Epithelial cell of esophagus (primary cell): ENCODE measurements at places on chromosomes 5 and 9.

- DNase-seq: no peak
These were observed 17.8 kb upstream of the GLIPR2 start for GRCh38 chr9:36118706-36119105.

GRCh38 chr9:77808751-77809081, 160.6 kb upstream of the GNA14 start:
- peak; percentile 38 for DNase-seq

DNA sequence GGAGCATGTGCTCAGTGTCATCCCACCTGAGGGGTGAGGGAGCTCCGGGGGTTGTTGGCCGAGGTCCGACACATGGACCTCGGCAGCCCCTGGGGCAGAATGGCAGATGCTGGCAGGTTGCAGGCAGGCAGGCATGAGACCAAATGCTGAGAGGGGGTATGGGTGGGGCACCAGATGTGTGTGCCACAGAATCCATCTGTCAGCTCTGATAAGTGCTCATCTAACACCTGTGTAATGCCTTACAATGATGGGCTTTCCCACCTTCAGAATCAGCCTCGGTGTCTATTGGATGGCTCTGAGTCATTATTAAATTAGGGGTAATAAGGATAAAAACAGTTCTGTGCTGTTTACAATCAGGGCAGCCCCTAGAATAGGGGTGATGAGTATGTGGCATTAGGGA, 73.1 kb upstream of the SAP30L start:
- DNase-seq: no peak

DNA sequence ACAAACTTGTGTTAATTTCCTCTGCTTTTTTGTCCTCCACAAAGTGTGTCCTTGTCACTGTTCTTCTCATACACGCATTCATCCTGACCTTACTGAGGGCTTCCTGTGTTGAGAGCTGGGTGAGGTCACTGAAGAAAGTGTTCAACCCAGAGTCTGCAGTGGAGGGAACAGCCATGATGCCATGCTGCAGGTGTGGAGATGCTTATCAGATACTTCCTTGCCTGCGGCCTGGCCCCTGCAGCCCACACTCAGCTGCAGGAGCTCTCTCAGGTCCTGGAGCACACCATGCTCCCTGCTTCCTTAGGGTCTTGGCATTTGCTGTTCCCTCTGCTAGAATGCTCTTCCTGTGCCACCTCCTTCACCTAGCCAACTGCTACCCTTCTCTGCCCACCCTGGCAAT, 108.1 kb upstream of the SPRY4 start:
- DNase-seq: no peak

GRCh38 chr9:97470076-97470475, 31.4 kb upstream of the TMOD1 start:
- peak; percentile 17 for DNase-seq

DNA sequence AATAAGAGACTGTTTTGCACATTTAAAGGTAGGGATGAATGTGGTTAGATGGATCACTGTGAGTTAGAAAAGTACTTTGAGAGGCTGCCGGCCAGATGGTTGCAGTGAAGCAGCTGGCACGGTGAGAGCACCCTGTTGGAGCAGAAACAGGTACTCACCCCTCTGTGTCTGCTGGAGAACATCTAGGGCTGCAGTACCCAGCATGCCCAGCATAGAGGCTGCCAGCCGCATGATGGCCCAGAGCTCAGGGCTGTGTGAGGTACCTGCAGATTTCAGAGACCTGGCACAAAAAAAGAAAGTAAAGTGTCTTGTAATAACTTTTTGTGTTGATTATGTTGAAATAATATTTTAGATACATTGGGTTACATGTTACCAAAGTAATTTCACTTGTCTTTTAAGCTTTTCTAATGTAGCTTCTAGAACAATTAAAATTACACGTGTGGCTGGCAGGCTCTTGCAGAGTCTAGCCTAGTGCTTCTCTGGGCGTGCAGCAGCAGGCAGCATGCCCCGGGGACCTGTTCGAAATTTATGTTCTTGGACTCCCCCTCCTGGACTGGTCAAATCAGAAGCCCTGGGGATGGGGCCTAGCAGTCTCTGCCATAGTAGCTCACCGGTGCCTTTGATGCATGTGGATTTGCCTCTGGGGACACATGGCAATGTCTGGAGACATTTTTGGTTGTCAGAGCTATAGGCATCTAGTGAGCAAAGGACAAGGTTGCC, 11.1 kb downstream of the WDR5 start:
- peak; percentile 79 for DNase-seq

- peak; percentile 80 for DNase-seq
These were observed 12.9 kb downstream of the TJP2 start for GRCh38 chr9:69186841-69187611.

DNA sequence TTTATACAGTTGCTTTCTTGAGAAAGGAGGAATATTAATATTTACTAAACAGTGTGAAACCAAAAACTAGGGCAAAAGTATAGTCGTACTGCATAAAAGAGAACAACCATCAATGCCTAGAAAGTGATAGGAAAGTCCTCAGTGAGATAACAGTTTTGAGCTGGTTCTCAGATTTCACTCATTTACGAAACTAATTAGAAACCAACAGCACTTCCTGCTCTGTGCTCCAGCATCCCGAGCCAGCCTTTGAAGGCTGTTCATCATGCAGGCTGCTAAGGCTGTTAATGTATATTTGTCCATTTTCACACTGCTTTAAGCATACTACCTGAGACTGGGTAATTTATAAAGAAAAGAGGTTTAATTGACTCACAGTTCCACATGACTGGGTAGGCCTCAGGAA, 2039.9 kb downstream of the EFNA5 start:
- no peak for DNase-seq

- peak; percentile 85 for DNase-seq
These were observed 3.3 kb downstream of the GPX3 start for GRCh38 chr5:151023651-151024050.

GRCh38 chr5:67257500-67257899, 60.9 kb upstream of the CD180 start:
- DNase-seq: peak; percentile 79

DNA sequence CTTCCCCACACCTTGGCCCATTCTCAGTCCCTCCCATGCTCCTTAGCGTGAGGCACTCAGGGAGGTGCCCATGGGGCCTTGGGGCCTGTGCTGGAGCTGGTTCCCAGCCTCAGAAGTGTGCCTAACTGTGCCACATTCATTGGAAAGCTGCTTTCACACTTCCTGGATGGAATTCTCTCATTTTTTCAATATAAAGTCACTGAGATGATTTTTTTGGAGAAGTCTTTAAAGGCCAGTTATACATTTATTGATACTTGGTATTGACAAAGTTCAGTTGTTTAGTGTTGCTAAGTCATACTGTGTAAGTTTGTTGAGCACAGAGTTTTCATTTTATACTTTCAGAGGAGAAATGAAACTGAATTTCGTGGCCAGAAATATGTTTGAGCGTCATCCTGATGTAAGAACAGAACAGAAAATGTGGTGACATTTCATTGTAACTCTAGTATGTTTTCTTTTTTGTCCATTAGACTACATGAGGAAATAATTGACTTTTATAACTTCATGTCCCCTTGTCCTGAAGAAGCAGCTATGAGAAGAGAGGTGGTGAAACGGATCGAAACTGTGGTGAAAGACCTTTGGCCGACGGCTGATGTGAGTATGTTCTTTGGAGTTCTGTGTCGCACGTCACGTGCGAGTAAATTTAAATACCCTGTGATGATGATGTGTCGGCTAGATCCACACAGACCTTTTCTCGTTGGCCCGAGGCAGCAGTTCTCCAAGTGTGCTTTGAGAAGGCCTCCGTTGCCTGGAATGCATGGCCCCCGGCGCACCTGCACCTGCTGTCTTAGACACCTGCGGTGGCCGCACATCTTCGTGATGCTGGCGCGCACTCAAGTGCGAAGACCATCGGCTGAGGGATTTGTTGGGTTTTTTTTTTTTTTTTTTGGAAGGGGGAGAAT, 24.1 kb downstream of the TENT4A start:
- DNase-seq: no peak

DNA sequence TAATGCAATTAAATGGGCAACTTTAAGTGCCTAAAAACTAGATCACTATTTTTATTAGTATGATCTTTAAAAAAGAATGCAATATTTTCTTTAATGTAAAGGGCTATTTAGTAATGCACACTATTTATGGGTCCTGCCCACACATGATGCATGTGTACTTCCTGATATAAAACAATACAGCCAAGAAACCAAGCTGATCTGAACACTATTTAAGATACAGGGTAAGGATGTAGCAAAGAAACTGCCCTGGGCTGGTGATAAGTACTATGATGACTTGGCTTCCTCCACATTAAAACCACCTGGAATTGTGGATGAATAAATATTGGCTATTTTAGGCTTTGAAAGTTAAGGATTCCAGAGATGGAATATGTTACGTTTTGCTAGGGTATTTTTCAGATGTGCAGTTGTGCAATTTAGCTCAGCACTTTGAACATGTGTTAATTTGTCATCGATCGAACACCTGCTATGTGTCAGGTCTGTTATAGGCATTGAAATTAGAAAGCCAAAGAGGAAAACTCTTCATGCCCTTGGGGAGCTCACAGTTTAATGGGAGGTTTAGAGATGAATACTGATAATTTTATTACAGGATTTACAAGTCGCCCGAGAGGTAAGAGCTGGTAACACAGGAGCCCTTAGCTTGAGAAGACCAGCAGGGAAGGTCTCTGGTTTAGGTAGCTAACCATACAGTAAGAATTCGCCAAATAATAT, 276.7 kb downstream of the PLK2 start:
- DNase-seq: peak; percentile 8

GRCh38 chr5:104088876-104089778, 526.5 kb upstream of the NUDT12 start:
- DNase-seq: peak; percentile 0

GRCh38 chr5:39040875-39041274, 33.3 kb downstream of the RICTOR start:
- no peak for DNase-seq

GRCh38 chr5:73514418-73514817, 16.2 kb downstream of the BTF3 start:
- no peak for DNase-seq

DNA sequence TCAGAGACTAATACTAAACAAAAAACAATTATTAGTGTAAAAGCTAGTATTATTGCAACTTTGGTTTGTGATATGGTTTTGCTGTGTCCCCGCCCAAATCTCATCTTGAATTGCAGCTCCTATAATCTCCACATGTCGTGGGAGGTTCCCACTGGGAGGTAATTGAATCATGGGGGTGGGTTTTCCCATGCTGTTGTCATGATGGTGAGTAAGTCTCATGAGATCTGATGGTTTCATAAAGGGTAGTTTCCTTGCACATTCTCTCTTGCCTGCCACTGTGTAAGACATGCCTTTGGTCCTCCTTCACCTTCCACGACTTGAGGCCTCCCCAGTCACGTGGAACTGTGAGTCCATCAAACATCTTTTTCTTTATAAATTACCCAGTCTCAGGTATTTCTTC, 325.9 kb upstream of the DAB2 start:
- DNase-seq: peak; percentile 7

DNA sequence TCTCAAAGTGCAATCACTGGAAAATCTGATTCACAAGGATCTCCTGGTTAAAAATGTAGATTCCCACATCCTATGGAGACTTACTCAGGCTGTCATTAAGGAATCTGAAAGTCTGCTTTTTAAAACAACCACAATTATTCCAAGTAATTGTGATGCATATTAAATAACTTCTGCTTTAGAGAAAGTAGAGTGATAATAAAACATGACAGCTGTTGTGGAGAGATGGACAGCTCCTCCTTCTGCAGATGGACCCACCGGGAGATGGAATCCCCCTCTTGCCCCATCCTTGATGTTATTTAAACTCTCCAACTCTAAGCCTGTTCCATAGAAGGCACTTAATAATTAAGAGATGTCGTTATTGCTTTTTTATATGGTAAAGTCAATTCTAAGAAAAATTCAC, 802.2 kb downstream of the CDH12 start:
- DNase-seq: no peak

- DNase-seq: no peak
These were observed 19.9 kb downstream of the ENHO start for GRCh38 chr9:34502891-34503290.

GRCh38 chr5:168314735-168315411, 23.4 kb downstream of the WWC1 start:
- peak; percentile 93 for DNase-seq

DNA sequence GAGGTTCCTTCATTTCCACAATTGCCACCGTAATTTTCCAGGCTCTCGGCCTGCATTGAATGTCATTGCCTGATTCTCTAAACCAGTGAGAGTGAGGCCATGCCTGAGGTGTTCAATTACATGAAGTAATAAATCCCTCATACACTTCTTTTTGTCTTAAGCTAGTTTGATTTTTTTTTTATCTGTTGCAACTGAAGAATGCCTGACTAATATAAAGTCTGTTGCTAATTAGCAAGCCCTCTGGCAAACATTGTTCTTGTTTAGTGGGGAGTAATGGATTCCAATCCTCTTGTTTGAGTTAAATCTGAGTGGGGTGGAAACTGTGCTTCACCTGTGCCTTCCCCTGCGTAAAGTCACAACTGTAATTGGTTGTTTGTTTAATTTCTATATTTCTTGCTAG, 338.1 kb upstream of the ATP10B start:
- no peak for DNase-seq

DNA sequence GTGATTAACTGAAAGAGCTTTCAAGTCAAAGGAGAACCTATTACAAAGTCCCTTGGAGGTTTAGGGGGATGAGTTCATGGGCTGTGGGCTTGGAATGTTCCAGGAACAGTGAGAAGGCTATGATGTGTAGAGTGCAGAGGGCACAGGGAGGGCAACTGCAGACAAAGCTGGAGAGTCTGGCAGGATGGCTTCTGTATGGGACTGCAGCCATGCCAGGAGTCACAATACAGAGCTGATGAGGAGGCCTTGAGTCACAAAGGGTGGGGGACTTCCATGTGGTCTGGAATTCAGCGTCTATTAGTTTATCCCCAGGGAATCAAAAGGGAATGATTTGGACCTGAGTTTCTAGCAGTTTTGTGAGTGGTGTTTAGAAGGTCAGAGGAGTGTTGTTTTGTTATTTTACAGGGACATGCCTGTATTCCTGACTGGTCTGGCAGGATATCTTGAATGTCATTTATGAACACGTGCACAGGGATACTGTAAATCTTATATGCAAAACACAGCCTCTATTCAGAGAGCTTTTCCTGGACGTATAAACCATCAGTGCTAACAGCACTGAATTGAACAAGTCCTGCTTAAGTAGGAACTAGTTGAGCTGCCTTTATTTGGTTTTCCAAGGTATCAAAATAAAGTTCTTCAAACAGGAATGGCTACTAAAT, 14.3 kb upstream of the TEK start:
- DNase-seq: peak; percentile 75

- no peak for DNase-seq
These were observed 161.5 kb upstream of the NR4A3 start for GRCh38 chr9:99660191-99660636.
